ENCODE measurements at places on chromosomes 2 and 18.

GRCh38 chr18:77078690-77079070 lies 53.9 kb downstream of the MBP start:
- no peak for DNase-seq

DNA sequence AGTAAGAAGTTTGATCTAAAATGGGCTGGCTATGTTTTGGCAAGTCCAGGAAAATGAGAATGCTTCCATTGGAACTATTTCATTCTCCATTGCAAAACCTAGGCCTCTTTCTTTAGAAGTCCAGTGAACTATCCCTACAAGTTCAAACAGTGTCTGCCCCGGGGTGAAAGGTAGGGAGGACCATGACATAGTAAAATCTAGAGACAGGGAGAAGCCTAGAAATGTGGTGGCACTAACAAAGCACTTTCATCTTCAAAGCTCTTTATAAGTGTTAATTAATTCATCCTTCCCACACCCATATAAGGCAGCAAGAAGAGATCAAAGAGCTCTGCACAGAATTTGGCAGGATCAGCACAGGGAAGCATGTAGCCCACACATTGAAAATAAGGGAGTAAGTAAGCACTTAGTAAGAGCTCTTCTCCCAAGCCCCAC lies 214.5 kb downstream of the IRS1 start:
- no peak for DNase-seq

GRCh38 chr2:123101434-123101833 lies 923.7 kb upstream of the CNTNAP5 start:
- DNase-seq: no peak

DNA sequence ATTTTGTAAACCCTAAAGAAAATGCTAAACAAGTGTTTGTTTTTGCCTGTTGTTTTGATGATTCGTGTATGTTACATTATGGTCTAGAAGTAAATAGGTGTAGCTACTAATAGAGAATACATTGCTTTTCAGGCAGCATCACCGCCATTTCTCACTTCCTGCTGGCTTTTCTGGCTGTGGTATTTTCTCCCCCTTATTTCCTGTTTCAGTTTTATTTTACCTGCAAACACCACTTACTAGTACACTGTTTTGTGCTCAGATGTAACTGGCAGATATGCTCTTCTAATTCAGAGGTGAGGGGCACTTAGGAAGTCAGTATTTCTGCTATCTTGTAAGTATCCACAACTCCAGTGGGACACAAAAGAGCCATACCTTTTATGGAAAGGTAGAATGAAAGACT lies 38.1 kb upstream of the SLC3A1 start:
- no peak for DNase-seq

- no peak for DNase-seq
Measured at GRCh38 chr2:71671895-71672825, 218.8 kb downstream of the DYSF start.

GRCh38 chr2:16559278-16560067 lies 106.2 kb downstream of the CYRIA start:
- DNase-seq: no peak

DNA sequence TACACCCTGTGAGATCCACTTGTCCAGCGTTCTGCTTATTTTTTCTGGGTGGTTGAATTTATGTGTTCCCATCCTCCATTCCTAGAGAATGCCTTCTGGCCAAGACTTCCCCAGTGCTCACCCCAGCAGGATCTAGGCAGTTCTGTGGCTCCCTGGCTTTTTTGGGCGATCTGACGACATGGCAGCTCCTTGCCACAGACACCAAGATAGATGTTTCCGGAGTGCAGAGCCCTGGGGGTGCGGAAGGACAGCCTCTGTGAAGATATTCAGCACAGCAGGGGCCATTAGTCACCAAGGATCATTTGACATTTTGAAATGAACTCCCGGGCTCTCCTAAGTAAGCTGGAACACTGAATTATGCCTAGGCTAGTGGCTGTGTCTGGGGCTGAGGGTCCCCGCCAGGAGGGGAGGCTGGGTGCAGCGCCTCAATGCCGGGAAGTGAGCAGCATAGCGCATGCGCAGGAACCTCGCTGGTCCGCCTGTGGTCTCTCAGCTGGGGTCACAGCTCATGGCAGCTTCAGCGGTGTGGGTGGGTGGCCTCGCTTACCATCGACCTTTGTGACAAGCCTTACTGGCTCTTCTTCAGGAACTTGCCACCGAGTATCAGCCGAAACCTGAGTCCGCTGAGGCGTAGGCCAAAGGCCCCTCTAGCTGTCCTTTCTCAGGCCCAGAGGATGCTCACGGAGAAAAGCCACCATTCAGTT lies 60.3 kb downstream of the MEX3C start:
- DNase-seq: no peak

- no peak for DNase-seq
Measured at GRCh38 chr2:150480241-150480640, 7.2 kb downstream of the RND3 start.

GRCh38 chr2:99691926-99692325 lies 202.1 kb upstream of the REV1 start:
- no peak for DNase-seq

GRCh38 chr18:46842583-46842982 lies 74.7 kb downstream of the PIAS2 start:
- DNase-seq: no peak

GRCh38 chr2:200051611-200051945 lies 96.2 kb downstream of the MAIP1 start:
- DNase-seq: no peak

DNA sequence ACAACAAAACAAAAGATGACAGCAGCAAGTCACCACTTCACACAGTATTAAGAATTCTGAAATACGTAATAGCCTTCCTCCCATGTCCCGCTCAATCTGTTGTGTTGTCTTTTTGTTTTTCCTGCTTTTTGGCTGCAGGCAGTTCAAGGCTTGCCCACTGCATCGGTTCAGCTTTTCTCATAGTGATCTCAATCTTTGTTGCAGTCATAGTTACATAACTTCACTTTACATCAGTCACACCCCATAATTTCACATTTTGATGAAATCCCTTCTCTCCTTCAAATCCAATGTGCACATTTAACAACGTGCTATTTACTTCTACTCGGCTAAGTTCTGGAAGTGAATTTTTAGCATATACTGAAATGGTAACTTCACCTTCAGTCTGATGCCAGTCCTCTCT lies 33.8 kb upstream of the HAAO start:
- DNase-seq: no peak

GRCh38 chr2:18588802-18589201 lies 567 bp downstream of the NT5C1B start:
- no peak for DNase-seq

DNA sequence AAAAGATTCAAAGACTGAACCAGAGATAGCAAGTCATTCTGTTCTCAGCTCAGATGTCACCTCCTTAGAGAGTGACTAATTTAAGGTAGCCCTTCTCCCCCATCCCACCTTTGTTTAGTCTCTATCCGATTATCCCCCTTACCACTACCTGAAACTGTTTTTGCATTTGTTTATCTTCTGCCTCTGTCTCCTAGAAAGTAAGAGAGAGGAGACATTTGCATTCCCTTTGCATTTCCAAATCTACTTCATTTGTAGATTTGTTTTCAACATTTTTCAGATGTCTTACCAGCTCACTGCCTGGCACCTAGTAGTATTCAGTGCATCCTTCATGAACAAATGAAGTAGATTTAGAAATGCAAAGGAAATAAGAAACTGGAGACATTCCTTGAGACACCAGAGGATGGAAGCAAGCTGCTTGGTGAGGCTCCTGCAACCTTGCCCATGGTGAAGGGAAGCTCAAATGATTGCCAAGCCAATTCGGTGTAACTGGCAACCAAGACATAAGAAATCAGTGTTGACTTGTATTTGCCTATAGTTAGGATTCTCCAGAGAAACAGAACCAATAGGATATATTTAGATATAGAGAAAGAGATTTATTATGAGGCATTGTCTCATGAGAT lies 385.7 kb downstream of the STK39 start:
- no peak for DNase-seq

- no peak for DNase-seq
Measured at GRCh38 chr18:78496079-78496478, 483.5 kb upstream of the SALL3 start.

- DNase-seq: no peak
Measured at GRCh38 chr2:164913640-164914350, 41.5 kb downstream of the SLC38A11 start.
